ENCODE measurements at places on chromosomes 4 and X.

DNA sequence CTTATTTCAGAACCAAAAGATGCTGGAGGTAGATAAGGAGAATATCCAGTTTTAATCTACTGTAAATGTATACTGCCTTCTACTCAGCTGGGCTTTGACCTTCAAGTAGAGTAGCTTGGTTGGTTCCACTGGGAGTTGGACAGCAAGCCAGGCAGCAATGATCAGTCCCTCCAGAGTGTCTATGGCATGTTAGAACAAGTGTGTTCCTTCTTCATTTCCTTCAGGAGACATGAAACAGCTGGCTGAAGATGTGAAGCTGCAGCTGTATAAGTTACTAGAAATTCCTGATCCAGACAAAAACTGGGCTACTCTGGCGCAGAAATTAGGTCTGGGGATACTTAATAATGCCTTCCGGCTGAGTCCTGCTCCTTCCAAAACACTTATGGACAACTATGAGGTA lies 111.1 kb downstream of the NFKB1 start:
- no peak for DNase-seq

GRCh38 chr4:138111462-138112000 lies 130.6 kb downstream of the SLC7A11 start:
- no peak for DNase-seq

DNA sequence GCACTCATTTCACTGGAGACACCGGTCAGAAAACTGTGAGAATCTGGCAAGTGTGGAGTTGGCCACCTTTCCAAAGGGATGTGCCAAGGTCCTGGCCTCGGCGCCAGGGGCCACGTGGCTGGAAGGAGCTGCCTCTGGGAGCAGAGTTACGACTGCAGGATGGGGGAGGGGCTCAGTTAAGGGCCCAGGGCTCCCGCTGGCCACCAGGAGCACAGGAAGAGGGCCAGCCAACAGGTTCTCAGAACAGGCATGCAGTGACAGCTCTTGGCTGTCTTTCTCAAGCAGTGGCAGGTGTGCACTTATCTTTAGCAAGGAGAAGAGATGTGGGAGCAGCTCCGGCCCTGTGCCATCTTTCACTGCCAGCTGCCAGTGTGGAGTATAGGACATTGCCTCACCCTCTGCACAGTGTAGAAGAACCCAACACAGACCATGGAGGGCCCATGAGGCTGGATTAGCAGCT lies 115.9 kb upstream of the RBPJ start:
- DNase-seq: no peak

GRCh38 chrX:3514996-3515395 lies 168.5 kb upstream of the MXRA5 start:
- no peak for DNase-seq

DNA sequence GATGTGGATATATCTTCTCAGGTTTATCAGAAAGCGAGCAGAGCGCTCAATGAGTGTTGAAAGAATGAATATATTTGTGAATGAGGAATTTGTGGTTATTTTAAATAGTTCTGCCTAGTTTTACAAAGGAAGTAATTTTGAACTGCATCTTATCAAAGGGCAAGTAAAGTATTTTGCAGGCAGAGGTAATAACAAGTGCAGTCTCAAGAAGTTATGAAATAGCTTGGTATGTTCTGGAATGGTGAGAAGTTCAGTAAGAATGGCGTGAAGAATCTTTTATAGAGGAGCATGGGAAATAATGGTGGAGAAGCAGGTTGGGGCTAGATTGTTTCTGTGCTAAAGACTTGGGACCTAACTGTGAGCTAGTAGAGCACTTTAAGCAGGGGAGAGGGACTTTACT lies 10.9 kb downstream of the TMA16 start:
- DNase-seq: no peak

DNA sequence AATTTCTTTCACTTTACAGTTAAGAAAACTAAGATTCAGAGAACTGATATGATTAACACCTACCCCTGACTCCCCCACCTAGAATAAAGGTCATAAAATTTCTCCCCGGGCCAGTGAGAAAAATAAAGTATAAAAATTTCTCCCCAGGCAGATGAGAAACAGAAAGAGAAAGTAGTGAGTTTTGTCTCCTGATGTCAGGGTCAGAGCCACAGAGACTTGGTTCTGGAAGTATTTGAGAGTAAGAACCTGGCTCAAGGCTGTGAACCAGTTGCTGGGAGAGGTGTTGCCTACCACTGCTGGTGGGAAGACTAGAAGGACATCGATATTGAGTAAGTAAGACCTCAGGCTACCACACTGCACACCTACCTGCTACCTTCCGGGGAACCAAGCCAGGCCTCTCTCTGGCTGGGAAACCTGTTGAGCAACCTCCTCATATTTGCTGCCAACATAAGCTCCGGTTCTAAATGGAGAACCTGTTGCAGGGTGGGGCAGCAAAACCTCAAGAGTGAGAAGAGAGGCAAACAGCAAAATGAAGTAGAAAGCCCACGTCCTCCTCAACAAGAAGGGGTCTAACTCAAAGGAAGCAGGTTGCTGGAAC lies 104.2 kb upstream of the PUDP start:
- DNase-seq: no peak

DNA sequence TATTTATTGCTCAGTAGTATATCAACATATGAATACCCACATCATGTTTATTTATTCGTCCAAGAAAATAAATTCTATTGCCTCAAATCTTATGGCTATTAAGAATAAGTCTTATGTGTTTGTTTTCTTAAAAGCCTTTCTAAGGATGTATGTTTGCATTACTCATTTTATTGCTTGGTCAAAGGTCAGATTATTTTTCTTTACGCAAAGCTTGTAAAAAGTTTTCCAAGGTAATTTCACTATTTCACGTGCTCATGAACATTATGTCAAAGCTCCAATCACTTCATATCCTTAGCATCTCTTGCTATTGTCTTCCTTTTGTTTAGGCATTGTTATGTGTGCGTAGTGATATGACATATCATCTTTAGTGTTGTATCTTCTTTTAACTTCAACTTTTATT lies 258.5 kb upstream of the FSTL5 start:
- no peak for DNase-seq

- no peak for DNase-seq
These were observed 3.9 kb downstream of the TAB3 start for GRCh38 chrX:30885136-30885535.

GRCh38 chr4:53931461-53931961 lies 132.9 kb downstream of the CHIC2 start:
- DNase-seq: no peak

GRCh38 chrX:68872171-68872570 lies 43.4 kb downstream of the EFNB1 start:
- no peak for DNase-seq
